ENCODE measurements at places on chromosomes 12 and 14. TPM values are rescaled to one million over a fixed set of nuclear protein-coding genes. Genes with fewer than 3 reads are reported as not detected.

Gene SFSWAP
- 23.3 TPM for polyA plus RNA-seq

Gene LRTM2
- 0.01 TPM for polyA plus RNA-seq

Gene TAS2R30
- not detected for polyA plus RNA-seq

Gene TAS2R19
- polyA plus RNA-seq: 0.14 TPM

Gene NRXN3
- 2.1 TPM for polyA plus RNA-seq

Gene PRKD1
- polyA plus RNA-seq: 4.0 TPM
